ENCODE measurements at places on chromosomes 3 and 15.

GRCh38 chr15:83123529-83123928 is 16.1 kb downstream of the TM6SF1 start:
- DNase-seq: no peak

- DNase-seq: no peak
Measured at GRCh38 chr3:31029706-31030105, 135.2 kb upstream of the GADL1 start.

- no peak for DNase-seq
Measured at GRCh38 chr3:120472121-120472844, 21.5 kb upstream of the FSTL1 start.

DNA sequence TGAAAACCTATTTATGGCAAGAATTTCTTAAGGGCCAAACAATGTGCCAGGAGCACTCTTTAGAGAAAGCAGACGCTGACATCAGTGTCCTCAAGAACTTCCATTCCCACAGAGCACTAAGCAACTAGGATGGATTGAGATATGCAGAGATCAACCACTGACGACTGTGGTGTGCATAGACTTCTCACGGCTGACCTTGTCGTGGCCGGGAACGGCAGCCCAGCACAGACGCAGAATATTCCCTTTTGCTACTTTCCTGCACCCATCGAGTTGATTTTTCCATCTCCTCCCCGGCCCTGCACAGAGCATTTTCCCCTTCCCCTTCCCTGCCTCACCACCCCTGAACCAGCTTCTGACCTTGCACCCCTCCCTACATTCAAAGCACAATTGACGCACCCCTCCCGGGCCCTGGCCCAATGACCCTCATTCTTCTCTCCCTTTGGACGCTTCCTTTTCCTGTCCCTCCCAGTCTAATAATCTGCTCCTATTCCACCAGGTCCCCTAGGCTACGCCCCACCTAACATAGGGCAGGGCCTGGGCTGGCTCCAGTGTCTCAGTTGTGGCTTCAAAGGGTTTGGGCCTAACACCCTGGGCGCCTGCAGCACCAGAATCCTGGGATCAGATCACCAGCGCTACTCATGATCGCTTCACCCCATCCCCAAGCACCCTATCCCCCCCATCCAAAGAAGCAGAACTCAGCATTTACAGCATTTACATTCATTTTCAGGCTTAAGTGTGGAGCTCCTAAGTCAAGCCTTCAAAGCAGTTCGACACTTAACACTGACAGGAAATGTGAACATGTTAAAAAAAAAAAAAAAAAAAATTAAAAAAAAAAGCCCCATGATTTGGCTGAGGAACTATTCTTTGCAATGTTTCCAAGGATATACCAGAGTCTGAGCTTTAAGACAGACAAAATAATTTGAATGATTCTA is 151.2 kb downstream of the FOXP1 start:
- DNase-seq: no peak

GRCh38 chr15:32030795-32031194 is 480 bp downstream of the CHRNA7 start:
- no peak for DNase-seq

- DNase-seq: no peak
Measured at GRCh38 chr15:63939531-63940130, 105.9 kb upstream of the HERC1 start.

All from NCI-H526 treated with DMSO at 0.1 percent for 48 hours (cell line).